ENCODE measurements at places on chromosomes 5 and 9.
A peak's percentile ranks its signal among the peaks of the same experiment; 100 is the strongest.

- no peak for DNase-seq
Measured at GRCh38 chr9:114236391-114237138, 81.2 kb downstream of the COL27A1 start.

GRCh38 chr9:109542922-109543321, 44.8 kb upstream of the PTPN3 start:
- no peak for DNase-seq

GRCh38 chr5:175306381-175306780, 137.6 kb downstream of the DRD1 start:
- no peak for DNase-seq

- DNase-seq: no peak
Measured at GRCh38 chr5:142758796-142759145, 11.4 kb upstream of the ARHGAP26 start.

DNA sequence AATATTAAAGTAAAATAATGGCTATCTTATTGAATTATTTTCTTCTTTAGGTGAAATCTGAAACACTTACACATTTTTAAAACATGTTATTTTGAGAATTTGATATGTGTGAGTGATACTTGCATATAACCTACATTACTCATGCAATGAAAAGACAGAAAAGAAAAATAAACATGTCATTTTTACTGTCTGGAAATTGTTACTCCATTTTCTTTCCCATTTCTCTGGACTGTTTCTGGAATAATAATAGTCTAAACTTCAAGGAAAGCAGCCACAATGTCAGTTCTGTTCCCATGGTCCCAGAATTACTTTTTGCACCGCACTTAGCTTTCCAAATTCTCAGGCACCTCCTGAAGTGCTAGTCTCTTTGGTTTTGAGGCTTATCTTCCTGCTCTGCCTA, 145.5 kb downstream of the PRR16 start:
- no peak for DNase-seq

- DNase-seq: no peak
Measured at GRCh38 chr9:107592424-107592823, 102.9 kb upstream of the KLF4 start.

- peak; percentile 13 for DNase-seq
Measured at GRCh38 chr9:6598249-6598725, 47.2 kb downstream of the GLDC start.

DNA sequence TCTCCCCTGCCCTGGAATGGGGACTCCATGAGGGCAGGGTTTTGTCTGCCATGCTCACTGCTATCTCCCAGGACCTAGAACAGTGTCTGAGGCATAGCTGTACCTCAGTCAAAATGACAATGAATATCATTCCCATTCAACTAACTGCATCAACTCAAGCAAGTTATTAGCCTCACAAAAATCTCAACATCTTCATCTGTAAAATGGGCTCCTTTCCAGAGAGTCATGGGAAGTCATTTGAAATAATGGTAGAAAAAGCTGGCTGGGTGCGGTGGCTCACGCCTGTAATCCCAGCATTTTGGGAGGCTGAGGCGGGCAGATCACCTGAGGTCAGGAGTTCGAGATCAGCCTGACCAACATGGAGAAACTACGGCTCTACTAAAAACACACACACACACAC, 9.4 kb downstream of the SH2D3C start:
- no peak for DNase-seq

DNA sequence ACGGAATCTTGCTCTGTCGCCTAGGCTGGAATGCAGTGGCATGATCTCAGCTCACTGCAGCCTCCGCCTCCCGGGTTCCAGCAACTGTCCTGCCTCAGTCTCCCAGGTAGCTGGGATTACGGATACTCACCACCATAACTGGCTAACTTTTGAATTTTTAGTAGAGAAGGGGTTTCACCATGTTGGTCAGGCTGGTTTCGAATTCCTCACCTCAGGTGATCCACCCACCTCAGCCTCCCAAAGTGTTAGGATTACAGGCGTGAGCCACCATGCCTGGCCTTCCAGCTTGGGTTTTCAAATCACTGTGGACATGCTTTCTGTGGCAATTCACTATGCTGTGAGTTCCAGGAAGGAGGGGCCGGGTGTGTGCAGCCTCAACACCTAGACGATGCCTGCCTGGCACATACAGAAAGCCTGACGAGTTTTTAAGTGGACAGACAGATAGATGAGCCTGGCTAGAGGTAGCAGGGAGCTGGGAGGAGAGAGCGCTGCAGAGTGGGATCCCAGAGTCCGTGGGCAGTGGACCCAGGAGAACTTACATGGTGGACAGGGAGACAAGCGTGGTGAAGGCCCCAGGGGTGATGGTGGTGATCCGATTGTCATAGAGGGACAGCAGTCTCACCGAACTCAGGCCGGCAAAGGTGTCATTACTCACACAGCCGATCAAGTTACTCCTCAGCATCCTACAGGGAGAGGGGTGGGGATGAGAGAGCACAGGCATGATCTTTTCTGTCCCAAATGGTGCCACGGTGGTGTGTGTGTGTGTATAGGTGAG, 173.4 kb upstream of the PANK3 start:
- no peak for DNase-seq

DNA sequence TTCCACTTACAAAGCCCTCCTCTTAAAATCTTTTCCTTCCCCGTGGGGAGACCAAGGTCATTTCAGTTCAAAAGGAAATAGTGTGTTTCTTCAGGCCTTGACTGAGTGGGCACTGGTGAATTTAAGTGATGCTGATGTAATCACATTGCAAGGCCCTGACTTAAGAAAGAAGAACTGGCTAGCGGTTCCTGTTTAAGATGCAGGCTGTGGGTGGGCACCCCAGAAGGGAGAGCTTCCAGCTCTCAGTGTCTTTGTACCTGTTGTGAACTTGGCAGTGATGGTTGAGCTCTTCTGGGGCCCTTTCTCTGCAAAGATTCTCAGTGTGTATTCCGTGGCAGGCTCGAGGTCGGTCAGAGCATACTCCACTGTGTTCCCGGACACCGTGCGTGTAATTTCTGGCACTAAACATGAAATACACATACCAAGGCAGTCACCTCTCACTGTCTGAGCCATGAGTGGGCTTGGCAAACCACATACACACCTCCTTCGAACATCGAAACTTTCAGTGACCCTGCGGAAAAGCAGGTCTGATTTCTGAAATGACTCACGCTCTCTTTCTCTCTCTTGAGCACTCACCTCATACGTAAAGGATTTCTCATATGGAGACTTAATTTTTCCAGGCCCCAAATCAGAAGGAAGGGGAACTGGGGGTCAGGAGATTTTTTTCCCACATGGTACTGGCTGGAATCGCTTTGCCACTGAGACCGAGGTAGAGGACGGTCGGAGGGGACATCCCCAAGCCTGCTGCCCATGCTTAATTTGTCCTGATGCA, 81.9 kb downstream of the TNC start:
- peak; percentile 21 for DNase-seq

DNA sequence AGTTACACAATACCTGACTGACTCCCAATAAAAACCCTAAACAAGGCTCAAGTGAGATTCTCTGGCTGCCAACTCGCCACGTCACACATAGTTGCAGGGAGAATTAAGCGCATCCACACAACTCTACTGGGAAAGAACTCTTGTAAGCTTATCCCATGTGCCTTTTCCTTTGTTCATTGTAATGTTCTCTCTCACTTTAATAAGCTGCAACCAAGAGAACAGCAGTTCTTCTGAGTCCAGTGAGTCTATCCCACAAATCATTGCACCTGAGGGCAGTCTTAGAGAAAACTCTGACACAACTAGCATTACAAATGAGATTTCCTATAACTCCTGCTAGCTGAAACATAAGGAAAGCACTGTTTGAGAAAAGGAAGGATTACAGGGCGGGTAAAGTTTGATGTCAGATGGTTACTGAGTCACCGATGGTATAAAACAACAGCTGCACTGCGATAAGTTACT, 27.4 kb downstream of the CENPK start:
- DNase-seq: no peak

GRCh38 chr5:170154744-170155143, 49.0 kb downstream of the FOXI1 start:
- DNase-seq: no peak

GRCh38 chr5:75611311-75612225, at the start of gene ANKDD1B:
Gene ANKDD1B (plus strand): TSS chr5:75611453. CDS start chr5:75611635, 182 bp downstream.
- DNase-seq: no peak

- peak; percentile 37 for DNase-seq
Measured at GRCh38 chr5:117454716-117455212, 880.1 kb upstream of the SEMA6A start.

DNA sequence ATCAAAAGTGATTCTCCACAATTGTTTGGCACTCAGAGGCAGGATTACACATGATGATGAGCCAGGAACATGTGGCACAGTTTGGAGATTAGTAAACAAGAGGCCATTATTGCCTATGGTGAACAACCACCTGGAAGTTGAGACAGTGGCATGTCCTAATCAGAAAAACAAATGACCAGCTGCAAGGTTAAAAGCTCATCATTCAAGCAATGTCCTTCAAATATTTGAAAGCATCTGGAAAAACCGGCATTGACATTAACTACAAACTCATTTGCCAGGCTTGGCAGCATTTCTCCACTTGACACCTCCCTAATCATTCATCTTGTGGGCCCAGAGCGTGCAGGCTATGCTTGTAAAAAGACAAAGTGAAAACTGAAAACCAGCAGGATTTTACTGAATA, 80.6 kb upstream of the MEGF10 start:
- no peak for DNase-seq
